ENCODE measurements at places on chromosomes 5 and 9. TPM values are rescaled to one million over a fixed set of nuclear protein-coding genes. Genes with fewer than 3 reads are reported as not detected.
A peak's percentile ranks its signal among the peaks of the same experiment; 100 is the strongest.

DNA sequence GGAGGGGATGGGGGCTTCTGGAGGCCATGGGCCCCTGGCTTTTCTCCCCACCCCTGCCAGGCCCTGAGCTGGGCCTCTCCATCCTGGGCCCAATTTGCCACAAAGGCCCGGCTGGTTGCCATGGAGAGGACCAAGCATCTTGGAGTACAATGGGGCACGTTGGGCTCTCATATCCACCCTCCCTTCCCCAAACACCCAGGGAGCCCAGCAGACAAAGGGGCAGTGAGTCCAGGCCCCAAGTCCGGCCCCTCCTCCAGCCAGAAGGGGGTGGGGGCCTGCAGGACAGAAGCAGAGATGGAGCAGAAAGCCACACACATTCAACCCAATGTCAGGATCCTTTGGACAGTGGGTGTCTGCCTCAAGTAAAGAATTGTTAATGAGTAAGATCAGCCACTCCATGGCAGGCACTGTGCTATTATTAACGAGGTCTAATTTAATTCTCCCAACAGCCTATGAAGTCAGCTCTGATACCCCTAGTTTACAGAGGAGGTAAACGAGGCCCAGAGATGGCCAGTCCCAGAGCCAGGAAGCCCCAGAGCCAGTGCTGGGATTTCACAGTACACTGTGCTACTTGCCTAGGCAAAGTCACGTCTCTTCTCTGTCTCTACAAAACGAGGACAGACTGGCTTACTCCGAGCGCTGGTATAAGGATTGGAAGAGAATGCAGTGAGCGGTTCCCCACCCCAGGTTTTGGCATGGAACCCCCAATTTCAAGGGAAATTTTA, 2.3 kb downstream of the CRB2 start:
- H3K36me3 ChIP-seq = no peaks in the 10 kb centered on the region
- H3K4me3 ChIP-seq = no peak overlapping the region
- H3K27ac ChIP-seq = no peak overlapping the region
- no peaks in the 10 kb centered on the region for H3K27me3 ChIP-seq
- H3K4me1 ChIP-seq = peaks cover 31% of the 10 kb centered on the region
- DNase-seq = no peak

DNA sequence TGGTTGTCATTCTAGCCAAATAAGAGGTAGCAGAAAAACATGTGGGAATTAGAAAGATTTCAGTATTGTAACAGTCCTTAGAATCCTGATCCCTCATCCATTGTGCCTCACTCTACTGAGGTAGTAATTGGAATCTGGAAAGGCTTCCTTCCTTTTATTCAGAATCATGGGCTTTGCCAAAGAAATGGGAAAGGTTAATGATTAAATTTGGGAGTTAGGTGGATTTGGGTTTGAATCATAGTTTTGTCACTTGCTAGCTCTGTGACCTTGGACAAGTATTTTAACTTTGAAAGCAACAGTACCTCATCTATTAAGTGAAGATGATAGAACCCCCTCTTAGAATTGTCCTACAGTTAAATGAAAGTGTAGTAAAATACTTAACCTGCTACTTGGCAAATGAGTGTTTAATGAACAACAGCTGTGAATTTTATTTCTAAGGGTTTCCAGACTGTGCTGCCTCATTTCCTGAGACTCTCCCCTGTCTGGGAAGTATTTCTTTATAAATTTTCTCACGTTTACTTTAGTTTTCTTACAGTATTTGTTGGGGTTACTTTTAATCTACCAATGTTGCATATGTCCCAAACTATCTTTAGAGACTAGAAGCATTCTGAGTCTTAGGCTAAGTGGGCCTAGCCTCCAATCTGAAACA, 11.7 kb downstream of the SPDL1 start:
- peaks cover 62% of the 10 kb centered on the region for H3K36me3 ChIP-seq
- H3K27ac ChIP-seq = no peak overlapping the region
- no peak overlapping the region for H3K4me3 ChIP-seq
- no peak for DNase-seq

GRCh38 chr5:81859624-81860023, 108.7 kb upstream of the SSBP2 start:
- no peaks in the 10 kb centered on the region for H3K4me1 ChIP-seq
- no peak overlapping the region for H3K27ac ChIP-seq
- H3K27me3 ChIP-seq = no peaks in the 10 kb centered on the region
- H3K4me3 ChIP-seq = no peak overlapping the region
- no peak for DNase-seq

- no peaks in the 10 kb centered on the region for H3K4me1 ChIP-seq
- no peaks in the 10 kb centered on the region for H3K27me3 ChIP-seq
- H3K4me3 ChIP-seq = no peak overlapping the region
Observed at GRCh38 chr5:75364571-75365280, 27.7 kb downstream of the HMGCR start.

- no peak overlapping the region for H3K27ac ChIP-seq
- H3K36me3 ChIP-seq = no peaks in the 10 kb centered on the region
- no peaks in the 10 kb centered on the region for H3K4me1 ChIP-seq
- no peaks in the 10 kb centered on the region for H3K27me3 ChIP-seq
- H3K4me3 ChIP-seq = no peak overlapping the region
Observed at GRCh38 chr5:146725025-146725424, 153.5 kb downstream of the PPP2R2B start.

DNA sequence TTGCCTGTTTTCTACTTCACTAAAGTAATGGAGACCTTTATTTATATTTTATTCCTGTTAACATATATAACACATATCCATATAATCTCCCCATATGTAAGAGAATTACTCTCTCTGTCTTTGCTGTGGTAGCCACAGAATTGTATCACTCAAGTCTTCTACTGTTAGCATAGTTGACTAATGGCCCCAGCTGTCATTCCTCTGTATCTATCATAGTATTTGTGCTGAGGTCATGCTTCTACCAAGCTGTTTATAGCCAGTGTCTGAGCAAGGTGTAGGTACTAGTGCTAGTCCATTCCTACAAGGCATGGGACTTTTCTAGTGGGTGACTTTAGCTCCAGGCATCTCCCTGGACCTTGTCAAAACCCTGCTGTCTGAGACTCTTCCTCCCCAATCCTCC, 244.1 kb downstream of the KIAA0825 start:
- H3K27ac ChIP-seq = no peak overlapping the region
- H3K27me3 ChIP-seq = no peaks in the 10 kb centered on the region
- H3K4me1 ChIP-seq = no peaks in the 10 kb centered on the region
- no peaks in the 10 kb centered on the region for H3K36me3 ChIP-seq
- H3K4me3 ChIP-seq = no peak overlapping the region
- no peak for DNase-seq

GRCh38 chr9:4126184-4126865, 173.5 kb downstream of the GLIS3 start:
- no peak for DNase-seq
- H3K4me3 ChIP-seq = no peak overlapping the region
- no peak overlapping the region for H3K27ac ChIP-seq
- no peaks in the 10 kb centered on the region for H3K4me1 ChIP-seq
- H3K36me3 ChIP-seq = no peaks in the 10 kb centered on the region

Gene LVRN
- 0.17 TPM for total RNA-seq

DNA sequence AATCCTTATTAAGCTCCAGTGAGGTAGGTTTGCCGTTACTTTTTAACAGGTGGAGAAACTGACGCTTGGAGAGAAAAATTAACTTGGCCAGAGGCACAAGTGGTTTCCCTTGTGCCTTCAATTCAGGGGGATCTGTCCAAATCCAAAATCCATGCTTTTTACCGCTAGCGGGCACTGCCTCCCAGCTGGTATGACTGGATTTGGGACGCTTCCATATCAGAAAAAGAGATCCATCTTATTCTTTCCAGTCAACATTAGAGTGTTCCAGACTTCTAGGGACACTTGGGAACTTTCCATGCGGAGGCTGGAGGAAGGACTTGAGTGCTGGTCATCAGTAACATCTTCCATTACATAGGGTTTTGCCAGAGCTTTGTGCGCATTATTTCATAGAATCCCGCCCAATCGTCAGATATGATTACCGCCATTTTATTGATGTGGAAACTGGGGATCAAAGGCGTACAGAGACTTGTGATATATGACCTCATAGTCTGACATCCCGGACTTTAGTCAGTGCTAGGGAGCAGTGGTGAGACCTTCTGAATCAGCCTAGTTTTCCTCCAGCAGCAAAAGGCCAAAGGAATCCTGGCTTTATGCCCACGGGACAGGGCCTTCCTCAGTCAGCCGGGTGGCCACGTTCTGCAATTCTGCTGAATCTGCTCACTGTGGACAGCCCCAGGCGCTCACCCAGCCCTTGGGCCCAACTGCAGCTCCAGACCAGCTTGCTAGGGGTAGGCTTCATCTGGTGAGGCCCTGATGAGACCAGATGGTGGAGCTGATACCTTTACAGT, 1.1 kb upstream of the GNPDA1 start:
- no peaks in the 10 kb centered on the region for H3K36me3 ChIP-seq
- H3K27me3 ChIP-seq = no peaks in the 10 kb centered on the region
- H3K4me3 ChIP-seq = no peak overlapping the region
- DNase-seq = no peak
- H3K27ac ChIP-seq = peak overlapping the region; percentile 26

Gene TMEM171
- total RNA-seq = not detected

- H3K27ac ChIP-seq = no peak overlapping the region
- peaks cover 47% of the 10 kb centered on the region for H3K27me3 ChIP-seq
- no peaks in the 10 kb centered on the region for H3K4me1 ChIP-seq
- H3K36me3 ChIP-seq = no peaks in the 10 kb centered on the region
- H3K4me3 ChIP-seq = no peak overlapping the region
Observed at GRCh38 chr5:1851290-1851934, 31.3 kb downstream of the IRX4 start.

- no peak overlapping the region for H3K27ac ChIP-seq
- H3K4me1 ChIP-seq = no peaks in the 10 kb centered on the region
- no peaks in the 10 kb centered on the region for H3K36me3 ChIP-seq
- no peaks in the 10 kb centered on the region for H3K27me3 ChIP-seq
- no peak for DNase-seq
Observed at GRCh38 chr9:4638968-4639367, 23.1 kb upstream of the PLPP6 start.

GRCh38 chr5:154395407-154396106, 50.2 kb upstream of the SAP30L start:
- H3K4me1 ChIP-seq = no peaks in the 10 kb centered on the region
- no peak overlapping the region for H3K4me3 ChIP-seq
- H3K27ac ChIP-seq = no peak overlapping the region

DNA sequence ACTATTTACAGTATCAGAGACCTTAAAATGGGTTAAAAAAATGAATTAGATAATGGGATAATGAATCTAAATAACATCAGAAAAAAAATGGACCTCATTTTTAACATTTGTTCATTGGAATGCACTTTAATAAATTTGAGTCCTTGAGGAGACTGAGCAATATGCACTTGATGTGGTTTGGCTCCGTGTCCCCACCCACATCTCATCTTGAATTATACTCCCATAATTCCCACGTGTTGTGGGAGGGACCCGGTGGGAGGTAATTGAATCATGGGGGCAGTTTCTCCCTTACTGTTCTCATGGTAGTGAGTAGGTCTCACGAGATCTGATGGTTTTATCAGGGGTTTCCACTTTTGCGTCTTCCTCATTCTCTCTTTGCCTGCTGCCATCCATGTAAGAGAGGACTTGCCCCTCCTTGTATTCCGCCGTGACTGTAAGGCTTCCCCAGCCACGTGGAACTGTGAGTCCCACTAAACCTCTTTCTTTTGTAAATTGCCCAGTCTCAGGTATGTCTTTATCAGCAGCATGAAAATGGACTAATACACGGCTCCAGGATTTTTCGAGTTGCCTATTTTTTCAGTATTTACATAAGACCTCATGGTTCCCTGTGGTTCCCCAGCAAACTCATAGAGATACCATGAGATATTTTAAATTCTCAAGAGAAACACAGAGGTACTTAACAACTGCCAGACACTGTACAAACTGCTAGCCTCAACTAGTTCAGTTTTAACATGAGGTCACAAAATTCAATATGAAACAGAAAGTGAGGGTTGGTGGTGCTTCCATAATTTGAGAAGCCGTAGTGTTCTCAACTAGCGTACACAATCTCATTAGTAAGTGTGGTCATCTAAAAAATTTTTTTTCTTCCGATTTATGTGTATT, 128.3 kb downstream of the TLE1 start:
- no peaks in the 10 kb centered on the region for H3K4me1 ChIP-seq
- H3K4me3 ChIP-seq = no peak overlapping the region
- H3K27ac ChIP-seq = no peak overlapping the region
- no peak for DNase-seq
- H3K36me3 ChIP-seq = no peaks in the 10 kb centered on the region

- H3K4me3 ChIP-seq = no peak overlapping the region
- no peaks in the 10 kb centered on the region for H3K27me3 ChIP-seq
- H3K36me3 ChIP-seq = no peaks in the 10 kb centered on the region
- H3K27ac ChIP-seq = no peak overlapping the region
- no peak for DNase-seq
Observed at GRCh38 chr9:90521811-90522570, 120.6 kb downstream of the DIRAS2 start.

Gene SAPCD2
- 0.17 TPM for total RNA-seq

DNA sequence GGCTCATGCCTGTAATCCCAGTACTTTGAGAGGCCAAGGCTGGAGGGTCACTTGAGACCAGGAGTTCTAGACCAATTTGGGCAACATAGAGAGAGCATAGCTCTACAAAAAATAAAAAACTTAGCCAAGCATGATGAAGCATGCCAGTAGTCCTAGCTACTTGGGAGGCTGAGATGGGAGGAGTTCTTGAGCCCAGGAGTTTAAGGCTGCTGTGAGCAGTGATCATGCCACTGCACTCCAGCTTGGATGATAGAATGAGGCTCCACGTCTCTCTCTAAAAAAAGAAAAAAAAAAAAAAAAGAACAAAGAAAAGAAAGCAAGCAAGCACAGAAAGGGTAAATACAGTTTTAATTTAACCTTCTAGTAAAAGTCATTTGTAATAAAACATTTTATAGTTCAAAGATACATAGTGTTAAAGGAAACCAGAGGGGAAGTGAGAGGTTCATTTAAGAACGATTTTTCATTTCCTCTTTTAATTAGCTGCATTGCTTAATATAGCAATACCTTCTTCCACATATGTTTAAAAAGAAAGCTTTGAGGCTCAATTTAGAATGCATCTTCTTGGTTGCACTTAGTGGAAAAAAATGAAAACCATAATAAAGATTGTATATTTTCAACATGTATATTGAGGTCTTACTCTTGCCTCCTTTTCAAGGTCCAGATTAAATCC, 14.9 kb downstream of the GAPT start:
- no peaks in the 10 kb centered on the region for H3K4me1 ChIP-seq
- no peaks in the 10 kb centered on the region for H3K27me3 ChIP-seq
- no peak overlapping the region for H3K27ac ChIP-seq
- no peaks in the 10 kb centered on the region for H3K36me3 ChIP-seq
- no peak for DNase-seq

- H3K36me3 ChIP-seq = peaks cover 27% of the 10 kb centered on the region
- H3K27me3 ChIP-seq = no peaks in the 10 kb centered on the region
- H3K27ac ChIP-seq = no peak overlapping the region
- H3K4me3 ChIP-seq = no peak overlapping the region
- peaks cover 32% of the 10 kb centered on the region for H3K4me1 ChIP-seq
- no peak for DNase-seq
Observed at GRCh38 chr9:135505406-135506187, 5.1 kb downstream of the MRPS2 start.
